Omental fat pad (tissue), 4 donors: ENCODE measurements at places on chromosomes 3 and 15.

DNA sequence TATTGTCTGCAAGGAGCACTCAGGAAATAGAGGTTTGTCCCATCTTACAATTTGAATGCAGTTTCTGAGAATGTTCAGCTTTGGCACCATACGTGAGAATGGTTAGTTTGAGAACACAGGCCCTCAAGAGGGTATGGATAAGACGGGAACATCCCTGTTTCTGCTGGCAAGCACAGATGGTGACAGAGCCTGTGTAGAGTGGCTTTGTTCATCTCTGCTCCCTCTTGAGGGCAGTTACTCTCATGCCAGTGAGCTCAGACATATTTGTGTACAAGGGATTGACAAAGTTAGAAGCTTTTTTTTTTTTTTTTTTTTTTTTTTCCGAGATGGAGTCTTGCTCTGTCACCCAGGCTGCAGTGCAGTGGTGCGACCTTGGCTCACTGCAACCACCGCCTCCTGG is 71.5 kb upstream of the FILIP1L start:
- no peak for DNase-seq

DNA sequence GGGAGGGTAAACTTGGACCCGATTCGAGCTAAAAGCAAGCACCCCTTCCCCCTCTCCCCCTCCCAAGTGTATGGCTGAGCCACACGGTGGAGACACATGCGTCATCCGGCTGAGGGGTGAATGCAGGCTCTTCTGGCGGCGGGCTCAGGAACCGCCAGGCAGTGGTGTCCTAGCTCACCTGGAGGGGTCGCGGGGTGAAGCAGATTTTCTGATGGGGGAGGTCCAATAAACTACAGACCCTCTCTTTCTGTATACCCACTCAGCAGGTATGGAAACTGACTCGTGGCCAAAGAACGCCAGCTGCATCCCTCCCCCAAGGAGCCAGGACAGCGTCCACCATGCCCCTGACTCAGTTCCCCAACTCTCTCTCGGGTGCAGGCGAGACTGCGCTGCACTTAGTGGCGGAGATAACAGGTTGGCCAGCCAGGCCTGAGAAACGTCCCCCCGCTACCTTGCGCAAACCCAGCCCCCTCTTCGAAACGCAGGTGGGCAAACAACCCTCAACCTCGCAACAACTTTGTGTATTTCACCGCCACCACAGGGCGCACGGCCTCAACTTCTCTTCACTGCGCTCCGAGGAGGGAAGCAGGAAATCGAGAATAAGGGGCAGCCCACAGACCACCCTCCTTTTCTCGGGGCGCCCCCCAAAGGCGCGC is 1.3 kb downstream of the MAGI1 start:
- DNase-seq, result no peak

DNA sequence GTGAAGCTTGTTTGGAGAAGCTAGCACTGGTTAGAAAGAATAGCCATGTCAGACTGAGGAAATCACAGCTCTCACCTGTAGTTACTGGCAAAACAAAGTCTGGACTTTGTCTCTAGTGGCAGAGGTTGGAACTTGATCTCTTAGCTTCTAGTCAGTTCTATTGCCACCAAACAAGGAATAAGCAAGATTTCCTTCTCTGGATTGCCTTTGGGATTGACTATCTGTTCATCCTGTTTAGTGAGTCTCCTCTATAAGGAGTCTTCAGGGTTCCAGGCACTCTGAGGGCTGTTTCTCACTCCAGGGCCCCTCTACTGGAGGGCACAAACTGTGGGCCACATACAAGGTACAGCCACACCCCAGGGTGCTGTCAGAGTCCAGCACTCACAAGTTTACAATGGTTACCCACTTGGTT is 426.6 kb upstream of the THBS1 start:
- DNase-seq, result no peak

GRCh38 chr15:26983822-26984221 is 12.8 kb downstream of the GABRG3 start:
- DNase-seq, result no peak

GRCh38 chr3:117932441-117932840 is 1102.2 kb downstream of the IGSF11 start:
- no peak for DNase-seq

GRCh38 chr15:66789029-66790025 is 87.3 kb downstream of the SMAD6 start:
- DNase-seq, result no peak

DNA sequence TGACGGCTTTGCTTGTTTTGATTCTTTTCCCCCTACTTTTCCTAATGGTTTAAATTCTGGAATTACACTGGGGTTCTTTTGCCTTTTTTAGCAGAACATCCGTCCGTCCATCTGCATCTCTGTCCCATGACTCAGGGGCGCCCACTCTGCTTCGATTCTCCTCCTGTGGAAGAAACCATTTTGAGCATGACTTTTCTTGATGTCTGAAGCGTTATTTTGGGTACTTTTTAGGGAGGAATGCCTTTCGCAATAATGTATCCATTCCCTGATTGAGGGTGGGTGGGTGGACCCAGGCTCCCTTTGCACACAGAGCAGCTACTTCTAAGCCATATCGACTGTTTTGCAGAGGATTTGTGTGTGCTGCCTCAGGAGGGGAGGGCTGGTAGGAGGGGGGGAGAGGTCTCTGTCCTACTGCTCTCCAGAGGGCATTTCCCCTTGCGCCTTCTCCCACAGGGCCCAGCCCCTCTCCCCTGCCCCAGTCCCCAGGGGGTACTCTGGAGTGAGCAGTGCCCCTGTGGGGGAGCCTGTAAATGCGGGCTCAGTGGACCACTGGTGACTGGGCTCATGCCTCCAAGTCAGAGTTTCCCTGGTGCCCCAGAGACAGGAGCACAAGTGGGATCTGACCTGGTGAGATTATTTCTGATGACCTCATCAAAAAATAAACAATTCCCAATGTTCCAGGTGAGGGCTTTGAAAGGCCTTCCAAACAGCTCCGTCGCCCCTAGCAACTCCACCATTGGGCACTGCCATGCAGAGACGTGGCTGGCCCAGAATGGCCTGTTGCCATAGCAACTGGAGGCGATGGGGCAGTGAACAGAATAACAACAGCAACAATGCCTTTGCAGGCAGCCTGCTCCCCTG is 19.5 kb upstream of the BSN start:
- DNase-seq, result no peak

DNA sequence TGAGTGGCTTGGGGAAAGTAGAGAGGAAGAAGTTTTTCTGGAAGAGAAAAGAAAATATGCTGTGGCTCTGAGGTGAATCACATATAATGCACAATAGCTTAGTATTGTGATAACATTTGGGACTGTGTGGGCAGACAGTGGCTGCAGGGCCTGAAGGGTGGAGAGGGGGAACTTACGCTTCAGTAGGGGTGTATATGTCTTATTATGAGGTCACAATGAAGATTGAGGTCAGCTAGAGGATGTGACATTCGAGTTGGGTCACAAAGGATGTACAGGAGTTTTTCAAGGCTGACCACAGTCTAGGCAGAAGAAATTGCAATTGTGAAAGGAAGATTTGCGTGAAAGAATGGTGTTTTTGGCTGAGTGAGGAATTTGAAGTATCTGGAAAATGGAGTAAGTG is 414.8 kb downstream of the LPP start:
- no peak for DNase-seq

GRCh38 chr3:18988614-18989229 is 159.6 kb upstream of the KCNH8 start:
- no peak for DNase-seq

DNA sequence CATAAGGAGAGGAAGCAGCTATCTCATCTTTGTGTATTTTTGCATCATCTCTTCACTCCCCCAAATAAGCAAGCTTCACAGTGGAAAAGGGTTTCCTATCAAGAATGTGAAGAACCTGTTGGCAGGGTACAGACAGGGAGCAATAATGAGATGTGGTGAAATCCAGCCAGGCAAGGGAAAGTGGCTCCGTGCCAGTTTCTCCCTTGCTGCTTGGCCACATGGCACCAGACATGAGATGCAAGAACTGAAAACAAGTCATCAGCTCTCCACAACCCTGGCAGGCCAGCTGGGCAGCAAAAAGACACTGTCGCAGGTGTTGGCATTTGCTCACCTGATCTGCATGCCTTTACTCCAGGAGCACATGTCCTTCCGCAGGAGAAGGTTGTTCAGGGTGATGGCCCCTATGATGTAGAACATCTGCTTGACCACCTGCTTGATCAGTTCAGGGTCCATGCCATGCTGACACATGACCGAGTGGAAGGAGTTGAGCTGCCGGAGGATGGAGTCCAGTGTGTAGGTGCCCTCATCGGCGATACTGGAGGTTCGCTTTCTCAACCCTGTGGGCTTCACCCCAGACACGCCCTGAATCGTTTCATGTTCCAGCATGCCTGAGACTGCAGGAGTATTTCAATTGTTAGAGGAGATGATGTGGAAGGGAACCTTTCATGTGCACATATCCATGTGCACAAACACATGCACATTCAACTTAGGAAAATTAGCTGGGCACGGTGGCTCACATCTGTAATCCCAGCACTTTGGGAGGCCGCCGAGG is 23.3 kb upstream of the MYO5C start:
- DNase-seq, result no peak

DNA sequence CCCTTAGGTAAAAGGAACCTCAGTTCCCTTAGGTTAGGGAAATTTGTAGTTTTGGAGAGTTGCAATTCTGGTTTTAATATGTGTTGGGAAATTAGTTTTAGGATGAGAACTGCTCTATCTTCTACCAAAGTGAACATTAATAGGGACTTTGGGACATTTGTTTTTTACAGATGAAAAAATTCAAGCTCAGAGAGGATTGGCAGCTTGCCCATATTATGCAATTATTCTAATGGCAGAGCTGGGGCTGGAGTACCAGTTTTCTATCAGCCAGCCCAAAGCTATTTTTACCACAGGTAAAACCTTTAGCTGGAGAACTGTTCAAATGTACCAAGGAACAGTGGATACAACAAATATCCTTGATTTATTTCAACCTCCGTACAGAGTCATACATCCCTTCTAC is 127.0 kb downstream of the CPNE4 start:
- DNase-seq, result no peak

DNA sequence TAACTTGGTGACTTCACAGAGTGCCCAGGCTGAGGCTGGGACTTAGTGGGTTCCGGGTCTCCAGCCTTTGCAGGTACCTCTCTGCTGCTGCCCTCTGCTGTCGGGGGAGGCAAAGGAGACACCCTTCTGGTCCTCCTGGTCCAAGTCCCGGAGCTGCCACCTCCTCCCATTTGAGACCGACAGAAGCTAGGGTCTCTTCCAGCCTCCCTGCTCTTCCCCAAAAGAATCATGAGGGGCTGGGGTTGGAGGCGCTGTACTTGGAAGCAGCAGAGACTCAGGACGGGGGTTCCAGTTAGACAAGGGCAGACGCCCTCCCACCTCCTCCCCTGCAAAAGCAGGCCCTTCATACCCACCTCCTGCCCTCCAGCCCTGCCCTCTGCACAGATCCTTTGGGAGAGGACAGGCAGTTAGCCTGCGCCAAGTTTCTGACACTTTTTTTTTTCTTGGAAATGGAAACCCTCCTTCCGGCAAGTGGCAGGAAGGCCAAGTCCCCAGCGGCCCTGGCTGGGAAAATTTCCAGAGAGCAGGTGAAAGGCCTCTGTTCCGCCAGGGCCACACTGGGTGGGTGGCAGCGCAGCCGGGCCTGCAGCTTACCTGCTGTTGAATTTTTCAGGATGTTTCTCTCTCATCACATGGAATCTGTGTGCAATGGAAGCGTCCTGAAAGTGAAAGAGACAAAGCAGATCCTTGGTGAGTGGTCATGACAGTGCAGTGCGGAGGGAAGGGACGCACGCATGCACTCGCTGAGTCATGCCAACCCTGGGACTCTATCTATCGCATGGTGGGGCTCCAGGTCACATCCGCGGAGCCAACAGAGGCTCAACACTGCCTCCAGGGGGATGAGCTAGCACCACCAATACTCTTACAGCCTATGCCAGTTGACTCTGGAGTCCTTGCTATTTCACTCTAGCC is 119.9 kb downstream of the DGKG start:
- DNase-seq, result peak; percentile 35
